ENCODE measurements at places on chromosomes 5 and 9.

GRCh38 chr5:57299986-57300385 lies 126.1 kb downstream of the GPBP1 start:
- no peak for DNase-seq

DNA sequence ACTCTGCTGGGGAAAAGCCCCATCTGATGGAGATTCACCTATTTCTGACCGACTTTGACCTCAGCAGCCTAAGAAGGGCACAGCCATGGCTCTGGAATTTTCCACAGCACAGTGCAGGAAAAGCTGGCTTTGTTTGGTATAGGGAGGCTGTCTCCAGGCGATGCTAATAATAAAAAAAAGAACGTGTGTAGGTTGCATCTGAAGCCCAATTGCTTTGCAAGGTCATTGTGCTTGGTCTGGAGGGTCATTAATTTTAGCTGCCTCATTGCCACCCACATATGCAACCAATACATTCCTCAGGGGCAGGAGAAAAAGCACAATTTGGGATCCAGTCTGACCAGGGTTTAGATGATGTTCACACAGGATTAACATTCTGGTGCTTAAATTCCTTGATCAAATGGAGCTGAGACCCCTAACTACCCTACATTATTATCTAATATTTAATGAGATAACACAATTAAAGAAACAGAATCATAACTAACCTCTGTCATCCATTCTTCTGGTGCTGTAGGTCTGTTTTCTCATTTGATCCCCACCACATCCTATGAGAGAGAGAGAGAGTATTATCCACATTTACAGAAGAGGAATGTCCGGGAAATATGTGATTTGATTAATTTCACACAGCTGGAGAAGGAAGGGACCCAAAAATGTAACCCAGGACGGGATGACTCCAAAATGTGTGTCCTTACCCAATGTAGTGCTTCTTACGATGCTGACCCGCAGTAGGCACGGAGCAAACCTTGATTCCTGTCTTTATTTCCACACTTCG lies 175.9 kb downstream of the RFK start:
- no peak for DNase-seq

DNA sequence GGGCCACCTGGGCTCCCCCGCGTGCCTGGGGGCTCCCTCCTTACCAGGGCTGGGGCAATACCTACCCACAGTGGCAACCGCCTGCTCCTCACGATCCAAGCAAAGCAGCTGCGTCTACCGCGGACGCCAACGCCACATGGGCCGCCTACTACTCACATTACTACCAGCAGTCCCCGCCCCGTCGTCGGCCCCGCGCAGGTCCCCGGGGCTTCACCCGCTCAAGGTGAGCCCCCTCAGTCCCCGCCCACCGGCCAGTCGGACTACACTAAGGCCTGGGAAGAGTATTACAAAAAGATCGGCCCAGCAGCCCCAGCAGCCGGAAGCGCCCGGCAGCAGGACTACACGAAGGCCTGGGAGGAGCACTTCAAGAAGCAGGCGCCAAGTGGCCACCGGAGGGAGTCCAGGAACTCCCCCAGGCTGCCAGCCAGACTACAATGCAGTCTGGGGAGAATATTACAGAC lies 106.0 kb upstream of the MTAP start:
- DNase-seq = no peak

DNA sequence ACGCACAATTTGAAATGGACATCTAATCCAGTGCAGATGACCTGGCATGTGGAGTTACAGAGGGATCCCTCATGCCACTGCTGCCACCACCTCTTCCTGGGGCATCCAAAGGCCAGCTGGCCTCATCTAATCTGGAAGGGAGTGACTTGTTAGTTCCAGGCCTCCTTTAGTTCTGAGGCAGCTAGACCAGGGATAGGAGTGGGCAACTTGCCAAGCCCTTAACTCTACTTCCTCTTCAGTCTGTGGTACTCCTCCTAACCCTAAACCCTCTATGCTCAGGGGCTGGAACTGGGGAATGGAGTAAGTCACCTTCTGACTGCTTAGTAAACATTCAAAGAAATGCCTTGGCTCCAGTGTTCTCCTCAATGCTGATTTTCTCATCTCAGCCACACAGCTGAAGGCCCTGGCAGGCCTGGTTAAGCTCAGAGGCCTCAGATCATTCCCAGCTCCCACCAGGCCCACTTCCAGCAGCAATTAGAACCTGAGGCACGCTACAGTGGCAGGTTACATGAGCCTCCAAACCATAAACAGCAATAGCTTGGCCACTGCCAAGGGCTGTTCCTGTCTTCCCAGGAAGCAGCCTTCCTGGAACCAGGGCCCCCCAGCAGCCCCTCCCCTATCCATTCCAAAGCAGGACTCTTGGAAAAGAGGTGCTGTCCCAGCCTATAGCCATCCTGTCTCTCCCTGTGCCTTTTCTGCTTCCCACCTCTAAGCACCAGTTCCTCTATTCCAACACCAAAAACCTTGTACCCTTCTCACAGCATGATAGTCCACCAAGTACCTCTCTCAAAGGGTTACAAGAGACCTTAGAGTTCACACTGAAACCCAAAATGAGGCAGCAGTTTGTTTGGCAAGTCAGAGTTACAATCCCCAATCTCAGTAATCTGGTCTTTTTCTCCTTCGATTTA lies 2.0 kb downstream of the EIF4EBP3 start:
- no peak for DNase-seq

GRCh38 chr9:77488439-77489126 lies 159.5 kb downstream of the GNA14 start:
- DNase-seq = no peak

- DNase-seq = peak; percentile 75
Observed at GRCh38 chr5:150436141-150436680, 13.3 kb downstream of the RPS14 start.

DNA sequence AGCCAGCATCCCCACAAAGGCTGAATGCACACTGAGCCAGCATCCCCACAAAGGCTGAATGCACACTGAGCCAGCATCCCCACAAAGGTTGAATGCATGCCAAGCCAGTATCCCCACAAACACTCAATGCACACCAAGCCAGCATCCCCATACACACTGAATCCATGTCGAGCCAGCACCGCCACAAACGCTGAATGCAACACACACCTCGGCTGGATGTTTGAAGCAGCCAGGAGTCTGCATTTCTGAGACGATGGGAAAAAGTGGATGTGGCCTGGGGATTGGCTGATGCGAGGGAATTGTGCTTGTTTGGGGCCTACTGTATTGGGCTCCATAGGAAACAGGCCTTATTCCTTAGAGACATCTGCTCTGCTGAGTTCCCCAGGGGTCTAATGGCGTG lies 30.9 kb upstream of the CEP72 start:
- DNase-seq = no peak

DNA sequence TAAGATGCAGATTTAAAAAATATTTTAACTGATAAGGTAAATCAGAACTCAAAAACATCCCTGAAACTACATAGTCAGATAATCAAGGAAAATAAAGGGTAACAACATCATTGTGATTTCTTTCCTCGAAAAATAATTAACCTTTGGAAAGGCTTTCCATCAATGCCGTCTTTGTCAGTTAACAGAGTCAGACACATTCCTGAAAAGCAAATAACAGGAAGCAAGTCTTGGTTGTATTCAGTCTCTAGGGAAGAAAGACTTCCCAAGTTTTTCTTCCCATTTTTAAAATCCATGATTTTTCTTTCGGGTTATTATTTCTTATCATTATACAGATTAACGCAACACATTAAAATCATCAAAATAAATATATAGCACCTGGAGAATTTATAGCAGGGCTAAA lies 256.4 kb upstream of the CDH6 start:
- DNase-seq = no peak

GRCh38 chr9:35060548-35061207 lies 11.7 kb downstream of the VCP start:
- no peak for DNase-seq

DNA sequence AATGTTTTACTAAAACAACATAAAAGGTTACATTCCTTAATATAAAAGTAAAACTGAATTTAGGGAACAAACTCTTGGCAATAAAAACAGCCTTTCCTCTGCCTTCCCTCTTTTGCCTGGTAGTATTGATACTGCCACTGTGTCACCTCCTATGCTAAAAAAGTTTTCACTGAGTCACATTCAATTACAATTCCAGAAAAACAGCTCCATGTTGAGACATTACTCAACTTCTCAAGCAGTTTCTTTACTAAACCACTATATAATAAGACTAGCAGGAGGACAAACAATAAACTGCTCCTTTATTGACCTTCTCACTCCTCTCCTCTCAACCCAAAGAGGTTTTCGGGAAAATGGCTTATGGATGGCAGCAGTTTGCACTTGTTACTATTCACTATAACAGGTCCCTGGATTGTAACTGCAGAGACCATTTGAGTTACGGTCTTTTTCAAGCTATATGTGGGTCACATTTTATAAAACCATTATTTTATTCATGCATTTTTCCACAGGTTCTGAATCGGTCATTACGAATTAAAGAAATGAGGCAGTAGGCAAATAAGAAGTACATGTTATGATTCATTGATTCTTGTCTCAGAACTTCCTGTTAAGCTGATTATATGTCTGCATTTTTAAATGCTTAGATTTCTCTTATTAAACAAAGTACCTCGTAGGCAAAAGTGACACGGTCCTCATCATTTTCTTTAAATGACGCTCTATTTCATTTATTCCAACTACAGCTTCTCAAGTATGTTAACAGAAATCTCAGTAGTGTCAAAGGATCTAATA lies 2.1 kb downstream of the ZDHHC21 start:
- DNase-seq = no peak

GRCh38 chr9:95055334-95055850 lies 262.1 kb downstream of the FANCC start:
- DNase-seq = no peak

GRCh38 chr5:33267801-33268200 lies 173.0 kb upstream of the TARS1 start:
- no peak for DNase-seq

DNA sequence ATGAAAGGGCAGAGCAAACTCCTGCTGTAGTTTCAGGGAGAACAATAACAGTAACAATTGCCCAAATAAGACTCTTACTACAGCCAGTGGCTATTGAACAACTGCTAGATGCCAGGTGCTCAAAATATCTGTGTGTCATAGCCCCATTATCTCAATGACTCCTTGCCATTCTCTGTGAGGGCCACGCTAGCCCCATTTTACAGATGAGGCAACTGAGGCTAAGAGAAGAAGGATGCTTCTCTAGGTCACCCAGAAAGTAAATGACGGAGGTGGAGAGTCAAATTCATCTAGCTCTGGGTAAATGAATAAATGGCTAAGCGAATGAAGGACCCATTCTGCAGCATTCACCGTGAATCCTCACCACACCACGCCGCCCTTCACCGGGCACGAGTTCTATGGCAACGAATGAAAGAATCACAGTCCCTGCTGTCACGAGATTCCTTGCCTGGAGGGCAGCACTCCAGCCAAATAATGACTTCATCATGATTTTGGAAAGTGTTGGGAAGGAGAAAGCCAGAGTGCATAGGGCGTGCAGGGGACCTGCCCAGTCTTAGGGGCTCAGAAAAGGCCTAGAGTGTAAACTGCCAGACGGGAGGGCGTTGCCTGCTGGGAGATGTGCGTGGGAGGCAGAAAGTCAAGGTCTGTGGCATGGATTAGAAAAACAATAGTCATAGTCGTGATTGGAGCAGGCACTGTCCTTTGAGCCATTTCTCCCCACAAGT lies 147.2 kb downstream of the C9orf50 start:
- DNase-seq = no peak

GRCh38 chr5:78509145-78509865 lies 139.3 kb downstream of the LHFPL2 start:
- DNase-seq = no peak

- DNase-seq = no peak
Observed at GRCh38 chr9:95018099-95018936, 291.8 kb downstream of the AOPEP start.

DNA sequence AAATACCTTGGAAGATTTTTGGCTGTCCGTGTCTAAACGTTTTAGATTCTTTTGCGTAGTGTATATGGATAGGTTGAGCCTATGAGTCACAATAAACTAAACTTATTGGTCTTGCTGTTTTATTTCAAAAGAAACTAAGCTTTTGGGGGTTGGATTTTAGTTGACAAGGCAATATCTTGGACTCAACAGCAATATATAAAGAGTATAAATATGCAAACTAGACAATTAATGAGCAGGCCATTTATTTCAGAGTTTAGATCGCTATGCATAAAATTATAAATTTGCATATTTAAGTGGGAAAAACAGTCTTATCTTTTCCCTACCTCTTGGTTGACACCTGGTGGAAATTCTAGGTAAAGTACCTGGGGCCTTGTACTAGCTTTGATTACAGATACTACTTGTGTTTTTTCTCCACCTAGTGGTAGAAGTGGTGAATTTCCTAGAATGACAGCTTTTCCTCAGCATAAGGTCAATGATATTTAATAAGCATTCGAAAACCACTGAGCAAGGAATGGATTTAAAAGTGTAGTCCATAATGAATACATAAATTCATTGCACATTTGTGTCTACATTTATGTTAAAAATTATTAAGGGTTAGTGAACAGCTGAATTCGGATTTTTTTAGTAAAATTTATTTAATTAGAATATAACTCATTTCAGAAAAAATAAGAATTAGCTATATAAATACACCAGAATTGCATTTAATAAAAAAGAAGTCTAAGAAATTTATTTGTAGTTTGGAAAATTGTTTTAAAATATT lies 1.7 kb upstream of the ARRDC3 start:
- peak; percentile 19 for DNase-seq

DNA sequence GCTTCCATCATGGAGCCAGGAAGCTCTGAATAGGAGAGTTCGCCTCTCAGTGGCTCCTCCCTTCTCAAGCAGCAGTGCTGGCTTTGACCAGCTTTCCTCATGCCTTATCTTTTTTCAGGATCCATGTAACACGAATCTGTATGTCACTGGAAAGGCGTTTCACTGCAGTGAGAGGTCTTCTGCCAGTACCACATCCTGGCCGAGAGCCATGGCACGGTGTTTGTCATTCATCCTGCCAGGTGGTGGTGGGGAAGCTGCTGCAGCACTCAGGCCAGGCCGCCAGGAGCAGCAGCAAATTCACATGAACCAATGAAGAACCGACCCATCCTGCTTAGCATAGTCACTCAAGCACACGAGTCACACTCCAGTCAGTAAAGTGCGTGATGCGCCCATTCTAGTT lies 179.0 kb downstream of the FANCC start:
- no peak for DNase-seq

DNA sequence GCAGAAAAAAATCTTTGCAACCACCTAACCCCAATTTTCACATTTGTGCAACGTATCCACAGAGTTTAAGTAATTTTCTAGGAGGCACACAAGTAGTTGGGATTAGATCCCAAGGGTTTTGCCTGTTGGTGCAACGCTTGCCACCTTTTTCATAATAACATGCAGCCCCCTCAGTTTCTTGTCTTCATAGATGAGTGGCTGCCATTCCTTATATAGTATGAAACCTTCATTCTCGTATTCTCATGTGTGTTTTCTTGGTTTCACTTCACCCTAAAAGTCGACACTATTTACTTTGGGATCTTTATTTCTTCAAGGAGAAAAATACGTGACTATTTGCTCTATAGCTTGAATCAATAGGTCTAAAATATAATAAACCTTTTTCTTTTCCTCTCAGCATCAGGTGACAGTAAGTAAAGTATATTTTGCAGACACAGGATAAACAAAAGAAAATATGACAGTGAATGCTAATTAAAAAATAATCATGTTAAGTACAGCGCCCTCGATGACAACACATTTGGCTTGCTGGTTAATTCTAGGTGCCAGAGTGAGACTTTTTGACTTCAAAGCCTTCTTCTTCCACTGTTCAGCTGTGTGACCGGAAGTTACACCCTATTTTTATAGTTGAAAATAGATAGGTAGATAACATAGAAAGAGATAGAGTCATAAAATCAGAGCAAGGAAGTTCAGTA lies 342.8 kb upstream of the CCNG1 start:
- DNase-seq = no peak

GRCh38 chr5:94196953-94197352 lies 421.5 kb downstream of the KIAA0825 start:
- DNase-seq = no peak
